ENCODE measurements at places on chromosomes 4 and X.
A peak's percentile ranks its signal among the peaks of the same experiment; 100 is the strongest.

GRCh38 chr4:127610488-127610887 is 22.3 kb upstream of the INTU start:
- DNase-seq, result no peak

DNA sequence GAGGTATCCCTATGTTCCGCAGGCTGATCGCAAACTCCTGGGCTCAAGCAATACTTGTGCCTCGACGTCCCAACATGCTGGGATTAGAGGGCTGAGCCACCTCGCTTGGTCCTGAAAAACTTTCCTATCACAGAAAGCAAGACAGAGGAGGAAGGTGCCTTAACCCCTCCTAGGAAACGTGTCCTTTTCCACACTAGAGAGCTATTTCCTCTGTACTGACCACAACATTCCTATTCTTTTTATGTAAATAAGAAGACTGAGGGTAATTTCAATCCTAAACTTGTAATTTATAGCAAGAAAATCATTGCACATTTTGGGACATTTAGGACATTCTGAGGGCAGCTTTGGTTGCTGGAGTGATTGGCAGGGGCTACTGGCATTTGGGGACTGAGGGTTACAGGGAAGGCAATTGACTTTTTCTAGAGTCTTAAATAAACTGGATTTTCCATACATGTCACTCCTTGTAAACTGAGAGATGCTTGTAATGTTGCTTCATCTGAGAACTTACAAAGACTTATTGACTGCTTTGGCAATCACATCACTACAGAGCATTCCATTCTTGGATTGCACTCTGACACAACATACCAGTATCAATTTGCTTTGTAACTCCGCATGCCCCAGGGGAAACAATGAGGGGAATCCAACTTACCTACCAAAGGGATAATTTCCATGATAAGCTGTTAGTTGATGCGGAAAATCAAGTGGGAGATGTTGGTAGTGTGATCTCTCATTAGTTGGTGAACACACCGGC is 15.6 kb downstream of the XAGE3 start:
- no peak for DNase-seq

DNA sequence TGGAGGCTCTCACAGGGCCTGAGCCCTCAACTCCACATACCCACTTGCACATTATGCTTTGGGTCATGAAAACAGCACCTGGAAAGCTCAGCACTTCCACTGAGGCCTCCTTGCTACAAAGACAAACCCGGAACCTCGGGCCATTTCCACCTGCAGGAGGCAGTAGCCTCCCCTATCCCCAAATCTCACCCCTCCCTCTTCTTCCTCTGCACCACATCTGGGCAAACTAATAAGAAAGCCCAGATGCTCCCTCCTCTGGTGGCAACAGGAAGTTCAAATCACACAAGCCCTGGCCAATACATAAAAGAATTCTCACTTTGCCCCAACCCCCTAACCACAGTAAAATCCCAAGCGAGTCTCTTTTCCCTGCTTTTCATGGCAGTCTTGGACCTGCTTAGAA is 136.4 kb downstream of the MAPK10 start:
- DNase-seq, result peak; percentile 70

DNA sequence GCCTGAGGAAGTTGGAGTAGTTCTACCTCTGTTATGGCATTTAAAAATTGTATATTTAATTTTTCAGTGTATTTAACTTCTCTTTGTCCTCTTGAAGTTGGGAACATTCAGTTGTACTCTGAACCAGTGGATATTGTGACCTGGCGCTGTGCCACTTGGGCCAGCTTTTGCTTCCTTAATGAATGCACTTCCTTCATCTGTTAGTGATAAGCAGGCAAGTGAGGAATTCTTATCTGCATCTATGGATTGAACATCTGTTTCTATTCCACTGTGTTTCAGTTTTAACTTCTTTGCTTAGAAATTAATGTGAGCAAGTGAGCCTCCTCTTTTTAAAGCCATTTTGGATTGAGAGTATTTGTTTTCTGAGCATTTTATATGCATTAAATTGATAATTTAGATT is 128.3 kb downstream of the UCHL1 start:
- no peak for DNase-seq

DNA sequence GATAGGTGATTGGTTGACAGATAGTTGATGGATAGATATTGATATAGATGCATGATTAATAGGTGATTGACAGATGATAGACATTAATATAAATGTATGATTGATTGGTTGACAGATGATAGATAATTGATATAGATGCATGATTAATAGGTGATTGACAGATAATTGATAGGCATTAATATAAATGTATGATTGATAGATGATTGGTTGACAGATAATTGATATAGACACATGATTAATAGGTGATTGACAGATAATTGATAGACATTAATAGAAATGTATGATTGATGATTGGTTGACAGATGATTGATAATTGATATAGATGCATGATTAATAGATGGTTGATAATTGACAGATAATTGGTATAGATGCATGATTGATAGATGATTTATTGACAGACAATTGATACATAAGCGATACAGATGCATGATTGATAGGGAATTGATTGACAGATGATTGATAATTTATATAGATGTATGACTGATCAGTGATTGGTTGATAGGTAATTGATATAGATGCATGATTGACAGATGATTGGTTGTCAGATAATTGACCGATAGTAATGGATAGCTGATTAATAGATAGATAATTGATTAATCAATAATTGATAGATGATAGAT is 44.9 kb upstream of the PPP2R3B start:
- DNase-seq, result no peak

- peak; percentile 79 for DNase-seq
These were observed 56.6 kb upstream of the SLC6A14 start for GRCh38 chrX:116379854-116380253.

DNA sequence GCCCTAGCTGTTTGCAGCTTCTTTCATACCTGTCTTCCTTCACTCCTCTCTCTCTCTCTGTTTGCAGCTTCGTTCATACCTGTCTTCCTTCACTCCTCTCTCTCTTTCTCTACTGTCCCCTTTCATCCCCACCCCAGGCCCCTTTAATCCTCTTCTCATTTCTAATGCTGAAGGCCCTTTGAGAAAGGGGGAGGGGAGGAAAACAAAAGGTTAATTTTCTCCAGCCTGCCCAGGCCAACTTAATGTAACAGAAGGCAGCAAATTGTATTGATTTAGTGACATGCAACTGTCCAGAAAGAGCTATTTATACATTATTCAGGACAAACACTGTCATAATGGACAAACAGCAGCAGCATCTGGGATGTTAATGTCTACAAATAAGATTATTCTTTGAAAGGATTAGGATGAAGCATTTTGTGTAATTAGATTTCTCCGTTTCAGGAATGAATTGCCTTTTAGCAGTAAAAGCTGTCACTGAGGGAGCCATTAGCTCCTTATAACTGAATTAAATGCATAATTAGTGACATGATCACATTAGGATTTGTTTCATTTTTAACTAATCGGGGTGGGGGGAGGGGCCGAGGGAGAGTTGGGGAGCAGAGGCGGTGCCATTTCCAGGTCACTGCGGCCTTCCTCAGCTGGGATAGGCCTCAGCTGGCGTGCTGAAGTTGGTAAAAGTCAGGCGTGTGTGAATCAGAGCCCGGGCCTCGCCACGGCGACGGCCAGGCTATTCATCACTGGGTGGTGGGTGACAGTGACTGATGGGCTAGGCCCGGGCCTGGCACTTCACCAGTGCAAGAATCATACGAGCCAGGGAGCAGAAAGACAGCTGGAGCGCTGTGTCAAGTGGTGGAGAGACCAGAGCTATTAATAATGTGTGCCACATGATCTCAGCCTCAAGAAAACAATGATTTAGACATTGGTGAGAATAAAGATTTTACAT is 174.5 kb downstream of the NKX6-1 start:
- DNase-seq, result no peak

DNA sequence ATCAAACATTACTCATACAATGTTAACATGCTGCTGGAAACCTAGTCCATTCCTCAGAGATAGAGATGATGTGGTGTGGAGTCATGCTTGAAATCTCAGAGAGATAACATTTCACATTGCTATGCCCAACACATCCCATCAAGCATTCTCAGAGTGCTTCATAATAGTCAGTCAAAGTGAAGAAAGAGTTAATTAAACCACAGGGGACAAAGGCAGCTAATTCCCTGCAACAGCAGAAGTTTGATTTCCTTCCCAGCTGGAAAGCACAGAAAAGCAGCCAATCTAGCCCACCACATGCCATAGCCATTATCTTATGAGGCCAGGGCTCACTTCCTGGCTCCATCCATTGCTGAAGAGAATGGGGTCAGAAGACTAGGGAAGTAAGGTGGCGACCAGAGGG is 8.9 kb downstream of the KDR start:
- peak; percentile 67 for DNase-seq

DNA sequence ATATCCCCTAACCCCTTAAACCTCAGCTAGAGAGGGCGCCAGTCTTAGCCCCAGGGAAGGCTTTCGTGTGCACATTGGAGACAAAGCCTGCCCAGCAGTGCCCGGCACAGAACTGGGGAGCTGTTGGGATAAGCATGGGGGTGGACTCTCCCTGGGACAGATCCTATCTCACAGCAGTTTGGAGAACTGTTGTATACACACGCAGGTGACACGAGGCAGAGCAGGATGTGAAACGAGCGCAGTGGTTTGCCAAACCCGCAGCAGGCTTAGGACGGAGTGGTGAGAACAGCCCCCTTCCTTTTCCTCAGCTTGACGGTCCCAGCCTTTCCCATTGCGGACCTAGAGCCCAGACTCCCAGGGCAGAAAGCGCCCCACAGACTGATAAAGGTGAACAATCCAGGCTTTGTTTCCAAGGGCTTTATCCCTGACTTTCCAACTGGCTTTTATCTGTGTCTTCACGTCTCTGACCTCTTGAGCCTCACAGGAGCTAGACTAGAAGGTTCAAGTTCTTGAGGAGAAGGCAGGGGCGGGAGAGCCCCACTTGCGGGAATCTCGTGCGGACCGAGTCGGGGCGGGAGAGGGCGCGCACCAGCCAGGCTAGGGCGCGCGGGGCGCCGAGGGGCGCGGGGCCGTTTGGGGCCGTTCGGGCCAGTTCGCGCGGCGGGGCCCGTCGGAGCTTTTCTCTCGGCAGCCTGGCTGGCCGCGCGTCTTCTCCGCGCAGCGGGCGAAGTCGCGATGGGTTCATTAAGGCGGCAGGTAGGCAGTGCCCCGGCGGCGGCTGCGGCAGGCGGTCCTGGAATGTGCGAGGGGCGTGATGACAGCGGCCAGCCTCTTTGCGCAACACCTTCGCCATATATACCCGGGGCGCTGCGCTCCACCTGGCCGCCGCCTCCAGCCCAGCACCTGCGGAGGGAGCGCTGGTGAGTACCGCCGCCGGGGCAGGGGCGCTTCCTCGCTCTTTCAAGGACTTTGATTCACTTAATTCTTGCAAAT is at the start of gene SLC34A2:
Gene SLC34A2 (plus strand): TSS at position 881 of the 993 bp plus-strand sequence. CDS start 6,650 bp downstream, outside the sequence.
- DNase-seq, result no peak

- DNase-seq, result peak; percentile 34
These were observed 233.7 kb downstream of the PRDM5 start for GRCh38 chr4:120688791-120689190.

DNA sequence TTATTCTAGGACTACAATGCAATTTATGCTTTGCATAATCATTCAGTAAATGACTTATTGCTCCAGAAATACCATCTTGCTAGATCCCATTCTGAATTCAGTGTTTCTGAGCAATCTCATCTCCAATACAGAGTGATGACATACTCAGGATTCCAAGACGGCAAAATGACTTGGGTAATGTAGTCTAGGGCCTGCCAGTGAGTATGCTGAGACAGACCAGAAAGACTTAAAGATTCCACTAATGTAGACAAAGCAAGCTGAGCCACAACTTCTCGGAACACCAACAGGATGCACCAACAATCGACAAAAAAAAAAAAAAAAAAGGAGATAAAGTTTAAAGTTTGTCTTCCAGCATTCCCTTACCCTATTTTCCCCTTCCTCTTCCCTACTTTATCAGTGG is 919 bp upstream of the SEC24B start:
- peak; percentile 83 for DNase-seq

GRCh38 chr4:7630568-7631287 is 196.0 kb upstream of the PSAPL1 start:
- peak; percentile 67 for DNase-seq

DNA sequence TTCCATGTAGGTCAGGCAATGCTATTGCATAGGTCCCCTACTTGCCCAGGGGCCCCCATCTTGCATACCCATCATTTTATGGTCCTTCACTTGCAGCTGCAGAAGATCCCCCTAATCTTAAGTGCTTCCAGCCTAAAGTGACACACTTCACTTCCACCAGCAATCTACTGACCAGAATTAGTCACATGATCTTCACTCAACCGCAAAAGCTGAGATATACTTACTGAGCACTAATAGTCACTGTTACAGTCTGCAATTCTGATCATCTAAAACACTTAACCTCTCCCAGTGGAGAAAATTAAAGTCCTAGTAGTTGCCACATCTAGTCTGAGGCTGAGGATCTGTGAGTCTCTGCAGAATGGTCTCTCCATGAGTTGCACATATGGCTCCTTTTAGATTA is 82.1 kb downstream of the AREG start:
- DNase-seq, result no peak

Data from fibroblast of pulmonary artery (primary cell).